ENCODE measurements at places on chromosomes 16 and 17.

DNA sequence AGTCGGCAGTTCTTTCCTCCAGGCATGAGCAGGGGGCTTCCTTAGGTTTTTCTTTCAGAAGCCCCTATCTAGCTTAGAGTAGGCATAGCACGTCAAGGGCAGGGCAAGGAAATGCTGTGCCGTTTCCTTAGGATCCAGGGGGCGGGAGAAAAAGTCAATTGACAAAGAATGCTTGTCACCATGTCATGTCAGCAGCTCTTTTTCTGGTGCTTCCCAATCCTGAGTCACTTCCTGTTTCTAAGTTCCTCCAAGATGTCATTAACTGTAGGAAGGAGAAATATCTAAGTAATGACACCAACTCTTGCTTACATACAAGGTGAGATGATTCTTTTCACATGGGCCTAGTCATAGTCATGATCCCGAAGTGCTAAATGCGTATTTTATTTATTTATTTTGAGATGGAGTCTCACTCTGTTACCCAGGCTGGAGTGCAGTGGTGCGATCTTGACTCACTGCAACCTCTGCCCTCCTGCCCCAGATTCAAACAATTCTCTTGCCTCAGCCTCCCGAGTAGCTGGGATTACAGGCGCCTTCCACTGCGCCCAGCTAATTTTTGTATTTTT, 35.2 kb downstream of the GJC1 start:
- DNase-seq: no peak

- no peak for DNase-seq
These were observed 7.2 kb downstream of the LPO start for GRCh38 chr17:58245428-58246103.

DNA sequence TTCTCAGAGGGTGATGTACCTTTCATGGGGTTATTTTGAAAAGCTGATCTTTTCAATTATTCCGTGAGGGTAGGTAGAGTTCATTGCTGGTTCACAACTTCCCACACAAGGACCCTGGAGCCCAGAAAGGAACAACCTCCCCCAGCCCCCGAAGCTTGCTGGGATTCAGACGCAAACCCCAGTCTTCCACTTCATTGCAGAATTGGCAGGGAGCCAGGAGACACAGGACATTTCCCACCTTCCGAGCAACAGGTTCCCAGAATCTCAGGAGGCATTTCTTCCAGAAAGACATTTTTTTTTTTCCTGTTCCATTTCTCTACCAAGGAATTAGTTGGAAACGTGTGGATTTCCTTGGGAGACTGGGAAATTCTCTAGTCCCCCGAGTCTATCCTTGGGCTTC, 106.1 kb downstream of the GP2 start:
- no peak for DNase-seq

GRCh38 chr17:45833920-45834319, 10.8 kb upstream of the SPPL2C start:
- DNase-seq: no peak

DNA sequence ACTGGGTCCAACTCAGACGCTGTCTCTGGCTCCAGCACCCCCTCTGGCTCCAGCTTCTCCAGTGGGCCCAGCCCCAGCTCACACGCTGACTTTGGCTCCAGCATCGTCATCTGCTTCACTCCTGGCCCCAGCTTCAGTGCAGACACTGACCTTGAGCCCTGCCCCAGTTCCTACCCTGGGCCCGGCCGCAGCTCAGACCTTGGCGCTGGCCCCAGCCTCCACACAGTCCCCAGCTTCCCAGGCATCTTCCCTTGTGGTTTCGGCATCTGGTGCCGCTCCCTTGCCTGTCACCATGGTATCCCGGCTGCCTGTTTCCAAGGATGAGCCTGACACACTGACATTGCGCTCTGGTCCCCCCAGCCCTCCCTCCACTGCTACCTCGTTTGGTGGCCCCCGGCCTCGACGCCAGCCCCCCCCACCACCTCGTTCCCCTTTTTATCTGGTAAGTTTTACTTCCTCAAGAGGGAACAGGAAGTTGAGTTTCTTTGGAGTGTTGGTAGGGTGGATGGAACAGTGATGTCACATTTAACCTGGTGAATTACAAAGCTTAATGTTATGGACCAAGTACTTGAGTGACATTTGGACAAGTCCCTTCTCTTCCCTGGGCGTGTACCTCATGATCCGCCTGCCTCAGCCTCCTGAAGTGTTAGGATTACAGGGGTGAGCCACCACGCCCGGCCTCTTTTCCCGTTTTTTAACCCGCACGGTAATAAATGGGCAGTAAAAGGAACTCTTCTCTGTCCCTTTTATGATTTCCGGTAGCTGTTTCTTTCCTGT, 23.4 kb upstream of the PHKG2 start:
- DNase-seq: no peak

DNA sequence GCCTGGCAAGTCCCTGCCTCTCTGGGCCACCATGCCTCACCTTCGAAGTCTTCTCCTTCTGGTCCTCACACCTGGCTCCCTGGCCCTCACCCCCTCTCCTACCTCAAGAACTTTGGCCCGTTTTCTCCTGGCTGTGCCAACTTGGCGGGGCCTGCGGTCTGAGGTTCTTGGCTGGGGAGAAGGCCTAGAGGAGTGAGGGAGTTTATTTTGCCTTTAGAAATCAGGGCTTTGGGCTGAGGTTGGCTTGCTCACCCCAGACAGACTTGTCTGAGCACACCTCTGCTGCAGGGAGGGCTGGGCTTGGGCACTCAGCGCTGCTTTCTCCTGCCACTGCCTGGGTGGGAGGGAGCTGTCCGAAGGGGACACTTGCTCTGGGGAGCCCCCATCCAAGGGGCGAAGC, 23.3 kb upstream of the TAC4 start:
- no peak for DNase-seq

DNA sequence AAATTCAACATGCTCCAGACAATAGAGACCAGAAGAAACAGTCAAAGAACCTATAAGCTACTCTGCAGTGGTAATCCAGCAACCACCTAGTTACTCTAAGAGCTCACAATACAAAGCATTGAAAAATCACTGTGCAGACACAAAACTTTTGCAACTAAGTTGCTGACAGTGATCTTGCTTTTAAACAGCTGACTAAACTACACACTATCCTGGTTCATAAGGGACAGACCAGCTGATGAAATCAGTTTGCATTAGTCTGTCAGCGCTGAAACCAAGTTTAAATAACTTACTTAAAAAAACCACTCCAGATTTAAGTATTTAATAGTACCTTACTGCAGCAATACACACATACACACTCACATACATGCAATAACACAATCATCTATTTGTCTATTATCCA, 4.6 kb downstream of the VEZF1 start:
- no peak for DNase-seq

- no peak for DNase-seq
These were observed 5.8 kb upstream of the ZNF23 start for GRCh38 chr16:71467810-71468209.

GRCh38 chr17:82645516-82645915, 2.7 kb downstream of the WDR45B start:
- no peak for DNase-seq

DNA sequence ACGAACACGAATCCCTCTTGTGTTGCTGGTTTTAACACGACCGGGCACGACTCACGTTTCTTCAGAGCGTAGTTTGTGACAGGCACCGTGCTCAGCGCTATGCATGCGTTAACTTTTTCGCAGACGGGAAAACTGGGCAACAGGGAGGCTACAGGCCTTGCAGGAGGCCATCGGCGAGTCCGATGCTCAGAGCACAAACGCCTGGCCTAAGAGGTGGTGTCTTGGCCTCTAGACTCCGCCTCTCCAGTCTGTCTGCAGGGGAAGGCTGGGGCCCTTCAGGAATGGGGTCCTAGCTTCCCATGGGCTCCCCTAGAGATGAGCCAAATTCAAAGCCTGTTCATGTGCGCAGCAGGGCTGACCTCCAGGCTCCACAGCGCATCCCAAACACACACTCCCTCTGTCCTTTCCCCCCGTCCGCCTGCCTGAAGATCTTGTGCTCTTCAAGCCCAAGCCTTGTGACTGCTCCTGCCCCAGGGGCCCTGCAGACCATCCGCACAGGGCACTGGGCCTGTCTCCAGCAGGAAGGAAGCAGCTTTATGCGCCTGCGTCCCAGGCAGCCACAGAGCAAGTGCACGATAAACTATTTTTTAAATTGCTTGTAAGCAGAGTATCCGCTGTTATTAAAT, 3.1 kb downstream of the CLCN7 start:
- DNase-seq: no peak

DNA sequence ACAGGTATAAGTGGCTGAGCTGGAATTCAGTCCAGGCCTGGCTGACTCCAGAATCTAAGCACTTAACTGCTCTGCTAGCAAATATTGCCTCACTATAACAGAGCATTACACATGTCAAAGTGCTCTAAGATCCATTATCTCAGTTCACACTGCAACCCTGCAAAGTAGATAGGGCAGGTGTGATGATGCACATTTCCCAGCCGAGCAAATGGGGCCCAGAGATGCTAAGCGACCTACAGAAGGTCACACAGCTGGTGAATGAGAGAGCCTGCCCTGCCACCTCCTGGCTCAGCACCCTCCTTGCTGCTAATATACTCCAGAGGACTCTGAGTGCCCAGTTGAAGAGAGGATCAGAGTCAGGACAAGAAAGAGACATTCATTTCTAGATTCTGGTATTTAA, 73.6 kb upstream of the CCL1 start:
- DNase-seq: no peak

DNA sequence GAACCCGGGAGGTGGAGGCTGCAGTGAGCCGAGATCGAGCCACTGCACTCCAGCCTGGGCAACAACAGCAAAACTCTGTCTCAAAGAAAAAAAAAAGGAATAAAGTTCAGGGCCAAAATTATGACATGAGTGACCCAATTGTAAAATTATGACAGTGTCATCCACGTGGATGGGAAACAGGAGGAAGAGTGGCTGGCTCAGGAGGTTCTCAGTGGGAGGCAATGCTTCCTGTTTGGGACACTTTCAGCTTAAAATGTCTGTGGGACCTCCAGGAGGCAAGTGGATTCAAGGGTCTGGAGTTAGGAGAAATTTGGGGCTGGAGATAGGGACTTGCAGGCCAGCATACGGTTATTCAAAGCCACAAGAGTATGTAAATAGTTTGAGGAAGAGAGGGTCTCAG, 8.0 kb upstream of the STX4 start:
- no peak for DNase-seq

GRCh38 chr16:50335196-50335958, 33.4 kb downstream of the BRD7 start:
- DNase-seq: no peak

GRCh38 chr16:1677339-1677738, 740 bp upstream of the JPT2 start:
- no peak for DNase-seq

DNA sequence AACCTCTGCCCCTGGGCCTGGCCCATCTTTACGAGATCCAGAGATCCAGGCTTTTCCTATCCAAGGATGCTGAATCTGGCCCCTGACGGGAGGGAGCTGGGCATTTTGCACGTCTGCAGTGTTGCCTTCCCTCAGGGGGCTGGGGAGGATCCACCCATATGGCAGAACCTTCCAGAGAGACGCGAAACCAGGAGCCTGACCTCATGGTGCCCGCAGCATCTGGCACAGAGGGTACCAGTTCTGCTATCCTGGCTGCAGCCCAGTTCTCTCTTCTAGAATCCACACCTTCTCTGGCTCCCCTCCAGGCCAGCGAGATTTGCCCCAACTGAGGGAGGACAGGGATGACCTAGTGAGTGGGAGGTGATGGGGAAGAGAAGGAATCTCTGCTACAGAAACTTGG, 20.5 kb upstream of the ZNF652 start:
- DNase-seq: no peak

GRCh38 chr16:84514874-84515835, 10.7 kb upstream of the MEAK7 start:
- DNase-seq: peak; percentile 44

DNA sequence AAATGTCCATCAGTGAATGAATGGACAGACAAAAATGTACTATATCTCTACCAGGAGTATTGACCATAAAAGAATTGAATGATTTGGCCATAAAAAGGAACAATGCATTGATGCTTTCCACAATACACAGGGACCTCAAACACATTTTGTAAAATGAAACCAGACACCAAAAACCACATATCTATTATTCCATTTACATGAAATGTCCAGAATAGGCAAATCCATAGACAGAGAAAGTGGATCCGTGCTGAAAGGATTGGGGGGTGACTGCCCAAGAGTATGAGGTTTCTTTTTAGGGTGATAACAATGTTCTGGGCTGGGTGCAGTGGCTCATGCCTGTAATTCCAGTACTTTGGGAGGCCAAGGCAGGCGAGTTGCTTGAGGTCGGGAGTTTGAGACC, 6.9 kb upstream of the LITAF start:
- no peak for DNase-seq
